Activated T-cell treated with anti-CD3 and anti-CD28 coated beads, Interleukin-2, amount 50 U/mL, for 48 hours (primary cell): ENCODE measurements at places on chromosomes 6 and 20.
A peak's percentile ranks its signal among the peaks of the same experiment; 100 is the strongest.

DNA sequence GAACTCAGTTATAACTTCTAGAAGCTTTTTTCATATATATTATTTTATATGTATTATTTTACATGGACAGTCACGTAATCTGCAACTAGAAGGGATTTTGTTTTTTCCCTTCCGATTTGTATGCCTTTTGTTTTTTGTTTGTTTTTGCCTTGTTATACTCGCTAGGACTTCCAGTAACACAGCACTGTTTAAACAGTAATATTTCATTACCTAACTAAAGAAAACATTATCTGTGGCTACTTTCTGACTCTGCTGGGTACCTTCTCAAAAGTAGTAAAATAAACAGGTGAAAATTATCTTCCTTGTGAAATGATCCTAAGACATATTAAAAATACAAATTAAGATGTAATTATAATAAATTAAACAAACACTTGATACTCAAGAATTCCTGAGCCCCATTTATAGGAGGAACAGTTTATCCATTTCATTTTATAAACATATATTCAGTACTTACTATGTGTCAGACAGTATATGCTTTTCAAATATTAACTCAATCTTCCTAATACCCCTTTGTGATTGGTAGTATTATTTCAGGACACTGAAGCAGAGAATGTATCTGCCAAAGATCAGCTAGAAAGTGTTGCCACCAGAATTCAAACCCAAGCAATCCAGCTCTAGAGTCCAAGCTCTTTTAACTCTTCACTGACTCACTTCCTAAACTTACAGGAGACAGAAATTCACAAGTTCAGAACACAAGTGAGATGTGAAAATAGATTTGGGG lies 65.3 kb downstream of the MAP3K5 start:
- DNase-seq = no peak

GRCh38 chr6:161721511-161721910 lies 447.6 kb upstream of the AGPAT4 start:
- DNase-seq = no peak

DNA sequence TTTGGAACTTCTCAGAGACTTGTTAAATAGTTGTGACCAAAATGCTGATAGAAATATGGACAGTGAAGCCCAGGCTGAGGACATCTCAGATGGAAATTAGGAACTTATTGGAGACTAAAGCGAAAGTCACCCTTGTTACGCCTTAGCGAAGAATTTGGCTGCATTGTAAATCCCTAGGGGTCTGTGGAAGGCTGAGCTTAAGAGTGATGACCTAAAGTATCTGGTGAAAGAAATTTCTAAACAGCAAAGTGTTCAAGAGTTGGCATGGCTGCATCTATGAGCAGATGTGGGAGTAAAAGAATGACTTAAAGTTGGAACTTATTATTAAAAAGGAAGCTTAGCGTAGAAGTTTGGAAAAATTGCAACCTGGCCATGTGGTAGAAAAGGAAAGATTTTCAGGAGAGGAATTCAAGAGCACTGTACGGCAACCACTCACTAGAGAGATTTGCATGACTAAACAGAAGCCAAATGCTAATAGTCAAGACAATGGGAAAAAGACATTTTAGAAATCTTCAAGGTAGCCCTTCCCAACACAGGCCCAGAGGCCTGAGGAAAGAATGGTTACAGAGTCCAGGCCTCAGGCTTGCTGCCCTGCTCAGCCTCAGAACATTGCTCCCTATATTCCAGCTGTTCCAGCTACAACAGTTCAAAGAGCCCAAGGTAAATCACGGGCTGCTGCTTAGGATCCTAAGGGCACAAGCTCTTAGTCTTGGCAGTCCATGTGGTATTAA lies 61.6 kb upstream of the TNFRSF21 start:
- no peak for DNase-seq

- DNase-seq = no peak
Measured at GRCh38 chr6:137722749-137723272, 144.2 kb upstream of the TNFAIP3 start.

DNA sequence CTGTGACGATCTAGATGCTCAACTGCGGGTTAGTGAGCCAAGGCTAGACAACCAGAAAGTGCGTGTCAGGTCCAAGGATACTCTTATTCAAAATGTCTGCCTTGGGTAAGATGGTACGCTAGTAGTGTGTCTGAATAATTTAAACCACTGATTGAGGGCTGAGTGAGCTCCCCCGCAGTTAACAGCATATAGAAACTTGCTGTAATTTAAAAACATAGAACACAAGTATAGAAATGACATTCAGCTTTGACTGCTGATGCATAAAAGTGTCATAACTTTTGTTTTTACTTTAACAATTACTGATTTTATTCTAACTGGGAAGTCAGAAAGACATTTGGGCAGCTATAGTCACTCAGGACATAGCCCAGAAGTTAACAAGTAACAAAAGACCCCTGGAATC lies 45.6 kb upstream of the SLC22A1 start:
- no peak for DNase-seq

- no peak for DNase-seq
Measured at GRCh38 chr6:130473886-130474285, 108.1 kb downstream of the TMEM200A start.

- DNase-seq = no peak
Measured at GRCh38 chr6:157090736-157091135, 232.6 kb downstream of the TMEM242 start.

GRCh38 chr6:125802943-125803377 lies 12.2 kb downstream of the NCOA7 start:
- DNase-seq = no peak

GRCh38 chr6:139738801-139739455 lies 364.5 kb upstream of the CITED2 start:
- no peak for DNase-seq

GRCh38 chr20:21344206-21344900 lies 41.2 kb downstream of the XRN2 start:
- DNase-seq = no peak

GRCh38 chr6:31676322-31676903 lies 4.5 kb downstream of the LY6G5C start:
- no peak for DNase-seq

DNA sequence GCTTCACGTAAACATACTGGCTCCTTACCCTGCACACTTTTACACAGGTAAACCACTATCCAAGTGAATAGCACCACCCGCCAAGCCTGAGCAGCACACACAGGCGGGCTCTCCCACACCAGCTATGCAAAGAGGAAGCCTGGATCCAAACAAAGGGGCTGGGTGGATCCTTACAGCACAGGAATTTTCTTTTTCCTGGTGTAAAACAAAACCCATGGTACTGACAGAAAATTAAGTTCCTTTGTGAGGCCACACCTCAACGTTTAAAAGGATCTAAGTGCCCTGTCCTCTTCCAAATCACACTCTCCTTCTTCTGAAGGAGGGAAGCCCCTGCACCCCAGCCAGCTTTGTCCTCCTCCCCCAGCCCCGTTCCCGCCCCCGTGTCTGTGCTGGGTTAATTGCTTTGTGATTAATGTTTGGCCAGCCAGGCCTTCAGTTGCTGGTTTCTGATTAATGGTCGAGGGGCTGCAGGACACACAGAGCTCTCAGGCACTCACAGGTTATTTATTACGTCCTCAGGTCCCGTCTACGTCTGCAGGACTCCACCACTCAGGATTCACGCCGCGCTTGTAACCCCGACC lies 6.1 kb downstream of the DACT2 start:
- DNase-seq = no peak

DNA sequence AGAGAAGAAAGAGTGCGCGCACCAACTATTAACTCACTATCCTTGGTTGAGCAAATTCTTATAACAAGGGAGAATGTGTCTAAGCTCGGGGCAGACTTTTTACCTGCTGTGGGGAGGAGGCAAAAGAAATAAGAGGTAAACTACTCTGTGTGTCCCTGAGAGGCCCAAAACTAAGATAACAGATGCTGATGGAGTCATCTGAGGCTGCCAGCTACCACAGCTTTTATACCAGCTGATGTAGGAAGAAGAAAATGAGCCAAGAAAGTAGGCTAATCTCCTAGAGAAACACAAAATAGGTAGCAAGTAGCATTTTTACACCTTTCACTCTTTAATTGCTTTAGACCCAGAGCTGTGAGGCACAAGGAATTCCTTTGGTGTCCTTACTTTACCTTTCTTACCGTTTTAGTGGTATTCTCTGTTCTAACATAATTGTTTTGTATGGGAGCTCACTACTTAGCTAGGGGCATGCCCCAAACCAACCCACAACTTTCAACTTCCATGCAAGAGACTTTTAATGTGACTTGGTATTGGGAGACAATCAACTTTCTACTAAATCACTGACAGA lies 27.8 kb upstream of the PIM1 start:
- no peak for DNase-seq

- DNase-seq = no peak
Measured at GRCh38 chr20:33178726-33179125, 10.8 kb downstream of the BPIFA2 start.

- no peak for DNase-seq
Measured at GRCh38 chr20:20989081-20989480, 117.1 kb downstream of the LINC00237 start.

DNA sequence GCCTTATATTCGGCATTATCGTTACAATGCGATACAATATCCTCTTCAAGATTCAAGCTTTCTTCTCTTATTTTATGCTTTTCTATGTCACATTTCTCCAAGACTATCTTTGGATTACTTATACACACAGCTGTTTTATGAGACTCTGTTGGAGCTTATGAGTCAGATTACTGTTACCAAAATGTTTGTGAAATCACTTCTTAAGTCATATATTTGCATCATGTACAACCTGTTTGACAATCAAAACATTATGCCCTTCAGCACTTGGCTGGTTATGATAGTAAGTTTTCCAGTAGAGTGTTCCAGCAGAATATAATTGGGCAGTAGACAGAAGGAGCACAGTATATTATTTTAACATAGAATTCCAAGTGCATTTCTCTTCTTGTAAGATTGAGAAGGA lies 35.2 kb downstream of the BMP6 start:
- DNase-seq = no peak

DNA sequence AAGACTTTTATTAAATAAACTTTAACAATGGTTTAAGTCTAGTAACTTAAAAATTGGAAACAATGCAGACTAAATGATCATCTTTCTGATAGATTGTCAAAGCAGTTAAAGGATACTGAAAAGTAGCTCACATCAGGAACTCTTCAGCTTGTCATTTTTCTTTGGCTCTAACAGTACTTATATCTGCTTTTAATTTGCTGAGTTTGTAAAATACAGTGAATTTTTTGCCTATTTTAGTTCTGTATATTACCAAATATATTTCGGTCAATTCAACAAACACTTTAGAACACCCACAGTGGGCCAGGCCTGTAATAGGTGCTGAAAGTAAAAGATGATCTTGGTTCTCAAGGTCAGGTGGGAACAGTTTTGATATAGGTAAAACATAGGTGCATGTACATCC lies 22.3 kb downstream of the MKKS start:
- DNase-seq = no peak

- DNase-seq = no peak
Measured at GRCh38 chr6:146090474-146090873, 61.6 kb downstream of the GRM1 start.

- DNase-seq = no peak
Measured at GRCh38 chr6:894274-894673, 201.3 kb upstream of the EXOC2 start.

DNA sequence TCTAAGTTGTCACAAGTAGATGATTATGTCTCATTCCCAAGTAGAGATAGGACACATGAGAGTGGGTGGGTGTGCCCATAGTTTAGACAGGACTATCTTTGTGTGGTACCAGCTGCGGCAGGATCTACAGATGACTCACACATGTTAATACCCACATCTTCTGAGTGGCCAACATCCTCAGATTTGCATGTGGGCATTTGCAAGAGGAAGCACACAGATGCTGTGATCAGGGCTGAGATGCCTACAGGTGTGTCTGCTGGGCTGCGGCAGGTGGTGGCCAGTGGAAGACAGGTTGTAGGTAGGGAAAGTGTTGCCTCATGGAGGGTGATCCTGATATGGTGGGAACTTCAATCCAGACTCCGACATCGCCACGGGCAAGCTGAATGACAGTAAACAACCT lies 50.8 kb downstream of the UTRN start:
- DNase-seq = no peak

DNA sequence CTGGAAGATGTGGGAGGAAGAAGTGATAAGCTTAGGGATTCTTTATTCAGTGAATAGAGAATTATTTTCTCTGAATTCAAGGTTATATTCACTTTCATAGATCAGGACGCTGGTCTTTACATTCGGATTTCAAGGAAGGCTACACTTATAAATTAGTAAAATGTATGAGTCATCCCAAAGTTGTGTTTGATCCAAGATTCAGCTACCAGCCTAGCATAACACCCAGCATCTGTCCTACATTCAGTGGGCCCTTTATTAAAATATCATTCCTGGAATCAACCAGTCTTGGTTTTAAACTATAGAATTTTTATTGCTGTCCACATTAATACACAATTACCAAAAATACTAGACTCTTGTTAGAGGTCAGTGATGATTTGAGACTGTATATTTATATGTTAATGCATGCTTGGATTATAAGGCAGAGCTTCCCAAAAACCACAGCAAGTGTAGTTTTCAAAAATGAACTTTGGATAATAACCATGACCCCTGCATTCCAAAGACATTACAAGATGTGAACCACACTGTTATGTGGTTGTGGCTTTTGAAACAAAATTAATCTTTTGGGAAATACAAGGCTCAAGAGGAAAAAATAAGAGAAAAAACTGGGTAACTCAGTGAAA lies 210.7 kb upstream of the CNR1 start:
- DNase-seq = no peak

DNA sequence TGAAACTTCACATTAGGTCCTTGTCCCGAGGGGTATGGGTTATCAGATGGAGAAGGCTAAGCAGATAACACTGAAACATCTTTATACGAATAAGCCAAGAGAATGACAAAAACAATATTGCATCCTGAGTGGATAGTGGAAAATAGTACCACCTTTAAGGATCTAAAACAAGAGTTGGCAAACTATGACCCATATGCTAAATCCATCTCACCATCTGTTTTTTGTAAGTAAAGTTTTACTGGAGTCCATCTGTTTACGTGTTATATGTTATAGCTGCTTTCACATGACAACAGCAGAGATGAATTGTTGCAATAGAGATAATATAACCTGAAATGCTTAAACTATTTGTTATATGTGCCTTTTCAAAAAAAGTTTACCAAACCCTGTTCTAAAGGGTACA lies 76.1 kb upstream of the TRDN start:
- DNase-seq = no peak

GRCh38 chr20:19431316-19431700 lies 218.9 kb downstream of the SLC24A3 start:
- no peak for DNase-seq

DNA sequence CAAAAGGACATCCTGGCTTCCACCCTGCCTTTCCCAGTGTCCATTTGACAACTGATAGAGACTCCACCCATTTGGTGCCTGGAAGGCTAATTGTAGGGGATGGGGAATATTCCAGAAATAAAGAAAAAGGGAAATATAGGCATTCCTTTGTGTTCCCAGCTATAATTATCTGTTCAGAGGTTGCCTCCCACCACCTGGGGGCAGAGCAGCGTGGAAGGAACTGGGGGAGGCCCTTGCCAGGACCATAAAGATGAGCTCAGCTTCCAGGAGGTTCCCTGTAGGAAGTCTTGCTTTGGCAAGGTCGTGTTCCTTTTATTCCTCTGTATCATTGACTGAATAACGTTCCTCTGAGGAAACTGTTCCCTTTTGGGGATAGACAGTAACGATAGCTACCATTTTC lies 214.7 kb downstream of the TFAP2C start:
- no peak for DNase-seq

GRCh38 chr20:38805958-38806854 lies 709 bp downstream of the PPP1R16B start:
- DNase-seq = peak; percentile 68

- peak; percentile 23 for DNase-seq
Measured at GRCh38 chr6:43838276-43839036, 68.4 kb downstream of the VEGFA start.
